ENCODE measurements at places on chromosomes 7 and 10.

DNA sequence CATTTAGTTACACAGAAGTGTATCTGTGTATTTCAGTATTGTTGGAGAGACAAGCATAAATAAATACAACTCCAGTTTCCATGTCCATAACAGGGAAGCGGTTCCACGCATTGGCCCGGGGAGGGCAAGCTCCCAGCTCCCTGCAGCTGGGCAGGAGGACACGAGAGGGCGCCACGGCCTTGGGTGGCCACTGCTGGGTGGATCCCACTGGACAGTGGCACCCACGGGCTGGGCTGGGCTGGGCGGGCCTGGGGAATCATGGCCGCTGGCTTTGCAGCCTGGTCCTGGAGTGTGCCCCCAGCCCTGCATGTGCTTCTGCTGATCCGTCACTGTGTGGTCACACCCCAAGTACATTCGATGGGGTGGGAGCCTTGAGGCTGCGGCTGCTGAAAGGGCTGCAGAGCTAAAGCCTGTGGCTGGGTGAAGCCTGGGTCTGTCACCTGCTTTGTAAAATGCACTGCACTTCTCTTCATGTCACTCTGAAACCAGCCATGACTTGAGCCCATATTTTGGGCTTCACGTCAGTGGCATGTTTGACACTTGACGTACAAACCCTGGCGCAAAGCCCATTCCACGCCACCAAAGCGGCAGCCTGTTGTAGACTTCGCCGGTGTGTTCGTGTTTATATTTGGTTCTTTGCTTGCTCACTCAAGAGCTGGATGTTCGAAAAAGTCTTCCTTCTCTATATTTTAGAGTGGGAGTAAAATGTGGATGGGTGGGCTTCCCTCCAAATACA, 27.5 kb downstream of the LRRC27 start:
- no peak for DNase-seq

DNA sequence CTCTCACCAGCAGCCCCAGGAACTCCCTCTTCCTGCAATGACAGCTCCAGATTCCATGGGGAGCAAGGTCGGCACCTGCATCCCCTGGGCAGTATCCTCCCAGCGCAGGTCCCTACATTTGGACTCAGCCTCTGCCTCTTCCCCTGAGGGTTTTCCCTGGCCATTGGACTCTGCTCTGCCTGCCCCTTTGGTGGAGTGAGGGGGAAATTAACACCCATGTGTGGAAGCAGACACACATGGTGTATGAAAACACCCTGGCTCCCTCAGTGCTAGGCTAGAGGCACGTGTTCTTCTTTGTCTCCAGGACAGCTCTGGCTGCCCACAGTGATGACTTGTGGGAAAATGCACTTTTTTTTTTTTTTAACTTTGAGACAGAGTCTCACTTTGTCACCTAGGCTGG, 8.4 kb downstream of the PRF1 start:
- DNase-seq = no peak

GRCh38 chr7:143360788-143361551, 1.5 kb downstream of the FAM131B start:
- DNase-seq = no peak

DNA sequence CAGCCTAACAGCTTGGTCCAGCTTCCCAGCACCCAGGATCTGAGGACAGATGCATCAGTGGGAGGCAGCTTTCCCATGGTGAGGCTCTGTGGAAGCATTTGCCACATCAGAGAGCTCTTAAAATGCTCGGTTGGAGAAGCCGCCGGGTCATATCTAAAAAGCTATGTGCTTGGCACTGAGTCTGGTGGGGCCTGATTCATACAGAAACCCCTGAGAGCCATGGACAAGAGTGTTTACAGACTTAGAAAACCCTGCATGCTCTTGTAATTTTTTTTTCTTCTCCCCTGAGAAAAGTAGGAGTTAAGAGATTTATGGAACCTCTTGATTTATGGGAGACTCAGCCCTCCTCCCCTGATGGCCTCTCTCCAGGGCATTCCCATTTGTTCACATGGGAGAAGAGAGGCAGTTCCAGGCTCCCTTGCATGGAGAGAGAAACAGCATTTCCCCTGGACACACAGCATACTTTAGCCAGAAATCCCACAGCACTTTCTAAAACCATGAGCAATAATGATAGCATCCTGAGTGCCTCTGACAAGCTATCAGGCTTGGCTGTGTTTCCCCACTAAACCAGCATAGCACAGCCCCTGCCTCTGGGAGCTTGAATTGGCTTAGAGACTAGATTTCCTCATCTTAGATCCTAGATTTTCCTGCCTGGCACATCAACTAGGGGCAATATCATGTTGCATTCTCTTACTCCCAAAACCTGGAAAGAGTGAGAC, 322.1 kb upstream of the AUTS2 start:
- no peak for DNase-seq

All from stimulated activated CD4-positive, alpha-beta T cell treated with anti-CD3 and anti-CD28 coated beads, Interleukin-1b, Interleukin-23, amount 100 ng/mL, for 48 hours (primary cell).